ENCODE measurements at places on chromosomes 3 and 15. TPM values are rescaled to one million over a fixed set of nuclear protein-coding genes. Genes with fewer than 3 reads are reported as not detected.

DNA sequence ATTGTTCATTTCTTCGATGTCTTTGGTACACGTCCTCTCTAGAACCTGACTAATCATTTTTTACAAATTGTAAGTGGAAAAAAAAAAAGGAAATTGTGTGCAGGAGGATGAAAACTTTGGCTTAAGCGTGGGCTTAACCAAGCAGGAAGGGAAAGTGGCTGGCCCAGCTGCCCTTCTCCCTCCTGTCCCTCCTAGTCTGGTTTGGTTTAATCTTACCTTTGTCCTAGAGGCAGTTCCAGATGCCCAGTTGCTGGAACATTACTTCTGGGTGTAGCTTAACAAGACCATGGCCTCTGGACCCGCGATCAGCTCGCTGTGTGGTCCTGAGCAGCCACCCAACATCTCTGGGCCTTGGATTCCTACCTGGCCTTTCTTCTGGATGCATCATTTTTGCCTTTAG, 15.4 kb downstream of the PAQR5 start:
- H3K27ac ChIP-seq = no peak overlapping the region
- DNase-seq = no peak
- H3K4me3 ChIP-seq = no peak overlapping the region

- no peak overlapping the region for H3K27ac ChIP-seq
- H3K27me3 ChIP-seq = no peaks in the 10 kb centered on the region
- no peak for DNase-seq
- no peak overlapping the region for H3K4me3 ChIP-seq
These were observed 129.8 kb downstream of the ZNF385D start for GRCh38 chr3:21621181-21621651.

DNA sequence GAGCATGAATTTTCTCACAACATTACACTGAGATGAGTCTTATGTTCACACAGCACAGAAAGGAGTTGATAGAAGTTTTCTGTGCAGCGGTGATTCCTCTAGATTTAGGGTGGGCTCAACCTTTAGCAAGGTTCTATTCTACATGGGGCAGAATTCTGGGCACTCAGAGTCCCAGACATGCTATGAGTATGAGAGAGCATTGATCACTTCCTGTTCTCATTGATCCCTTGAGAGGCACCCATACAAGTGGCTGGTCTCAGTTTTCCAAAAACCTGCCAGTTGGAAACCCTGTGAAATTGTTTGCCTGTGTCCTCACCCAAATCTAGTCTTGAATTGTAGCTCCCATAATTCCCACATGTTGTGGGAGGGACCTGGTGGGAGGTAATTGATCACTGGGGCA, 112.5 kb upstream of the NR2F2 start:
- DNase-seq = no peak
- H3K36me3 ChIP-seq = no peaks in the 10 kb centered on the region
- H3K4me3 ChIP-seq = no peak overlapping the region
- H3K27me3 ChIP-seq = no peaks in the 10 kb centered on the region
- H3K4me1 ChIP-seq = no peaks in the 10 kb centered on the region

DNA sequence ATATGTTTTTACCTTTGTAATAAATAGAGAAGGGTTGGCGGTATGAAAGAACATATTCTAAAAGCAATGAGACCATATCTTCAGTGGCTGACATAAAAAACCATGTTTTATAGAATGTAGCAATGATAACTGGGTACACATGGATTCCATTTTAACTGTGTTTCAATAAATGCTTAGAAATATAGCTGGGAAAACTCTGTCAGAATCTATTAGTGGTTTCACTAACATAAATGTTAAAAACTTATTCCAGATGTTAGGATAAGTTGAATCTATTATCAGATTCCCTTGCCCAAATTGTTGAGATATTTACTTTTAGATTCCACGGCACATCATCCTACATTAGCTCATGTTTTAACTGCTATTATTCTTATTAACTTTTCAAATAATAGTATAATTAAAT, 772.2 kb upstream of the ALCAM start:
- no peaks in the 10 kb centered on the region for H3K4me1 ChIP-seq
- H3K4me3 ChIP-seq = no peak overlapping the region
- no peaks in the 10 kb centered on the region for H3K27me3 ChIP-seq

Gene VEPH1
- total RNA-seq = not detected

Gene FANCD2
- 64.2 TPM for total RNA-seq

Gene CGNL1
- not detected for total RNA-seq

Gene CHL1
- total RNA-seq = not detected

All from activated T-helper 1 cell treated with anti-CD3 and anti-CD28 coated beads, Interleukin-12 subunit alpha, Interleukin-12 subunit beta, Interleukin-2, Interleukin-4 antibody, amounts not matched to agents 30 ng/mL and 10 ng/mL and 1 ng/mL, durations not matched to agents 14 hours and 24 hours and 36 hours (primary cell).